Small intestine (tissue), 16 donors: ENCODE measurements at places on chromosomes 16 and 17.

DNA sequence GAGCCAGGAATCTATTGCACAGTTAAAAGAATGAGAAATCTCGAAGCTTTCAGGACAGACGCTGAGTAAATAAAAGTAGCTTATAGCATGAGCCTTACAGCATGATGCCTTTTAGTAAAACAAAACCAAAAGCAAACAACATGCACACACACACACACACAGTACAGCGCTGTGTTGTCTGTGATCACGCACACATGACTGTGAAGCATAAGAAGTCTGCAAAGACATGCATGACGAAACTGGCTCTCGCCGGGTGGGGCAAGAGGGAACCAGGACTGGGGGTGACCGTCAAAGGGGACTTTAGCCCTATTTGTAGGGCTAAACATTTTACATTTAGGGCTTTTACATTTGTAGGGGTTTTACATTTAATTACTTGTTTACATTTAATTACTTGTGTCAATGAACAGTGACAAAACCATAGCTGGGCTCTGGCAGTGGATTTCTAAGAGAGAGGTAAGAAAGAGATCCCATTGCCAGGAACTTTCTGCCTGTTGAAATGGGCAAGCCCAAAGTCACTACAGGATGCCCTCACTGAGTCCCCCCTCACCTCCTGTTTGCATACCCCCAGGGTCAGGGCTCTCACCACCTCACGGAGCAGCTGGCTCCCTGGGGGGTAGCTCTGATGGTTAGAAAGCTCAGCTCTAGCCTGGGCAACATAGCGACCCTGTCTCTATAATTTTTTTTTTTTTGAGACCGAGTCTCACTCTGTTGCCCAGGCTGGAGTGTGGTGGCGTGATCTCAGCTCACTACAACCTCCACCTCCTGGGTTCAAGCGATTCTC lies 2.0 kb upstream of the TNFRSF13B start:
- no peak overlapping the region for H3K27ac ChIP-seq
- H3K27me3 ChIP-seq = no peaks in the 10 kb centered on the region
- H3K36me3 ChIP-seq = no peaks in the 10 kb centered on the region
- DNase-seq = no peak
- H3K4me1 ChIP-seq = no peaks in the 10 kb centered on the region

GRCh38 chr16:68105611-68106010 lies 20.4 kb downstream of the NFATC3 start:
- H3K27ac ChIP-seq = no peak overlapping the region
- no peak overlapping the region for H3K4me3 ChIP-seq
- no peaks in the 10 kb centered on the region for H3K27me3 ChIP-seq
- H3K4me1 ChIP-seq = no peaks in the 10 kb centered on the region
- DNase-seq = no peak

DNA sequence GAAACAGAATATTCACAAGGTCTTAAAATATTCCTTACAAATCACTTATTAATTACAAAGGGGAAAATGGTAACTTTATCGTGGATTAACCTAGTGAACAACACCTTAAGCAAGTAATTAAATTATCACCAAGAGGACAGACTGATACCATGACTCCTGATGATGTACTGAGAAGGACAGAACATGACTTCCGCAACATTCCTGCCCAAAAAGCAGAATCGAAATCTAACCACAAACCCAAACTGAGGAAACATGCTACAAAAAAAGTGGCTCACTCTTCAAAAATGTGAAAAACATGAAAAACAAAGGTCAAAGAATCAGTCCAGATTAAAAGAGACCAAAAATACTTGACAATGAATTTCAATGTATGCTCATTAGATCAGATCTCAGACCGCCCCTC lies 151.5 kb downstream of the AATF start:
- H3K36me3 ChIP-seq = peaks cover 54% of the 10 kb centered on the region
- no peak for DNase-seq

- H3K4me3 ChIP-seq = no peak overlapping the region
- H3K27ac ChIP-seq = peak overlapping the region; percentile 47
- H3K36me3 ChIP-seq = no peaks in the 10 kb centered on the region
- no peak for DNase-seq
- H3K4me1 ChIP-seq = no peaks in the 10 kb centered on the region
- H3K27me3 ChIP-seq = no peaks in the 10 kb centered on the region
Measured at GRCh38 chr16:49788572-49788971, 67.3 kb downstream of the ZNF423 start.

DNA sequence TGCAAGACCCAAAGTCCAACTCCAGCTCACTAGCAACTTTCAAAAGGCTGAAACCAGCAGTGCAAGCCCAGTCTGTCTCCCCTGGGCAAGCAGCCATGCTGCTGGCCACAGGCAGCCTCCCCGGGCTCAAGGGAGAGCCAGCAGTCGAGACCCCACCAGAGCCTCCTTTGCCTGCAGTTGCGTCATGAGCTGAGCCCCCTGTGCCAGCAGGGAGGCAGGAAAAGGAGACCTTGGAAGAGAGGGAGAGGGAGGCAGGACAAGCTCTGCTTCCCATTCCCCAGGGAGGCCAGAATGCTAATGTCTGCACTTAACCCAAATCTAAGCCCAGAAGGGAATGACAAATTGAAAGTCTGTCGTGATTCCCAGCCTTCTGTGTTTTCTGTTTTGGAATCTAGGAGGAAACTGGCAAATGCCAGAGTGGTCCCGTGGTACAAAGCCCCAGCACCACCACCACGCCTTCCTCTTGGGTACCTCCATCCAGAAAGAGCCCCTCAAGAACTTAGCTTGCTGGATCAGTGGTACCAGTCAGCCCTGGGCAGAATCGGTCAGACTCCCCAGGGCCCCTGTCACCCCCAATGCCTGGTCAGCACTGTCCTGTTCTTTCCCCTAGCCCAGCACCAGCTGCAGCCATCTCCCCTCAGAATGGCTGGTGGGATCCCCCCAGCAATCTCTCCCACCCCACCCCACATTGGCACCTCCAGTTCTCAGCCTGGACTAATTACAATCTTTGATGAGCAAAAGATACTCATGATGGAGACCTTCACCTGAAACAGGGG lies 99.3 kb upstream of the TNRC6C start:
- H3K4me3 ChIP-seq = no peak overlapping the region
- H3K36me3 ChIP-seq = no peaks in the 10 kb centered on the region
- no peak overlapping the region for H3K27ac ChIP-seq
- no peaks in the 10 kb centered on the region for H3K27me3 ChIP-seq

DNA sequence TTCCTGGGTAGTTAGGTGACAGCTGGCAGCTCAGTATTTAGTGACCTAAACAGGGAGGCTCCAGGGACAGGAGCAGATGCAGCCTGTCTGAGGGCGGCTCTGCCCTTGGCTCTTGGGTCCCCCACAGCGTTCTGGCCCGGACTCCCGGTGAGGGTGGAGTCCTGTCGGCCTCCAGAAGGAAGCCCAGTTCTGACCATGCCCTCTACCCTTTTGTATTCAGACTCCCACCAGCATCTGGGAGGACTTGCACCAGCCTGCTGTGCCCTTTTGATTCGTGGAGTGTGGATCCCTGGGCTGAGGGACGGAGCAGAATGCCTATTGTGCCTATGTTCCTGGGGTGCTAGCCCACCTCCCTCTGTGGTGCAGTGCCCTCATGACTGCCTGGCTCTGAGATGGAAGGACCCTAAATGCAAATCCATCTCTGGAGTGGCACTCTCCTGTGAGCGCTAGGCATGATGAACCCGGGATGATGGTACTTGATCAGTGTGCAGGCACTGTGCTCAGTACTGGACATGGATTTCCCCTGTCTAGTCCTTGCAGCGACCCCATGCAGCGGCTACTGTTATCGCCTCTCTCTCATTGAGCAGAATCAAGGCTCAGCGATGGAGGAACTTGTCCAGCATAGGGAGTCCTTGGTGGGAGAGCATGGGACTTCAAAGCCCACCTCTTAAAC lies 123.1 kb downstream of the SNX29 start:
- H3K4me1 ChIP-seq = no peaks in the 10 kb centered on the region
- H3K4me3 ChIP-seq = no peak overlapping the region
- no peak overlapping the region for H3K27ac ChIP-seq
- no peaks in the 10 kb centered on the region for H3K36me3 ChIP-seq
- DNase-seq = no peak

- H3K4me3 ChIP-seq = no peak overlapping the region
- no peak overlapping the region for H3K27ac ChIP-seq
- no peaks in the 10 kb centered on the region for H3K4me1 ChIP-seq
- H3K36me3 ChIP-seq = no peaks in the 10 kb centered on the region
Measured at GRCh38 chr16:6545329-6545728, 787.3 kb upstream of the RBFOX1 start.

- H3K4me1 ChIP-seq = peaks cover 16% of the 10 kb centered on the region
- H3K36me3 ChIP-seq = no peaks in the 10 kb centered on the region
- H3K27ac ChIP-seq = no peak overlapping the region
- H3K4me3 ChIP-seq = no peak overlapping the region
Measured at GRCh38 chr16:85844786-85845185, 45.3 kb downstream of the COX4I1 start.

GRCh38 chr16:4213737-4214136 lies 28.1 kb downstream of the SRL start:
- no peaks in the 10 kb centered on the region for H3K27me3 ChIP-seq
- H3K4me3 ChIP-seq = no peak overlapping the region
- DNase-seq = peak; percentile 92

GRCh38 chr17:71869841-71870545 lies 250.8 kb upstream of the SOX9 start:
- H3K4me3 ChIP-seq = no peak overlapping the region
- no peak overlapping the region for H3K27ac ChIP-seq
- H3K36me3 ChIP-seq = no peaks in the 10 kb centered on the region
- H3K4me1 ChIP-seq = no peaks in the 10 kb centered on the region
- H3K27me3 ChIP-seq = no peaks in the 10 kb centered on the region

DNA sequence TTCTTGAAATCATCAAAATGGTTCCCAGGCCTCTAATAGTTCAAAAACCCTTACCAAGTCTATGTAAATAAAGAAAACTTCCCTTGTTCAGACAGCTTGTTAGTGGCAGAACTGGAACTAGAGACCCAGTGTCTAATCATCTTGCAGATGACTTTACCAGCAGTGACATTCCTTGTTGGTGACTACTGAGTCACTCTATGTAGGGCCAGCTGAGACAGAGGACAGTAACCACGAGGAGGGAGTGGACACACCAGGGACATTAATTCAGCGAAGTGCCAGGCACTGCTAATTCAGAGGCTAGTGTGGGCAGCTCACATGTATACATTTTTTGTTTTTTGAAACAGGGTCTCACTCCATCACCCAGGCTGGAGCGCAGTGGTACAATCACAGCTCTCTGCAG lies 6.1 kb upstream of the HEATR3 start:
- H3K4me3 ChIP-seq = no peak overlapping the region
- H3K4me1 ChIP-seq = no peaks in the 10 kb centered on the region
- H3K36me3 ChIP-seq = no peaks in the 10 kb centered on the region
- no peak for DNase-seq

- H3K4me1 ChIP-seq = no peaks in the 10 kb centered on the region
- no peaks in the 10 kb centered on the region for H3K27me3 ChIP-seq
- H3K36me3 ChIP-seq = no peaks in the 10 kb centered on the region
- H3K4me3 ChIP-seq = no peak overlapping the region
- no peak for DNase-seq
- H3K27ac ChIP-seq = no peak overlapping the region
Measured at GRCh38 chr16:15925631-15926030, 23.8 kb upstream of the ABCC1 start.

- H3K27me3 ChIP-seq = peaks cover 21% of the 10 kb centered on the region
- no peak overlapping the region for H3K4me3 ChIP-seq
- peak; percentile 12 for DNase-seq
- no peaks in the 10 kb centered on the region for H3K4me1 ChIP-seq
- no peaks in the 10 kb centered on the region for H3K36me3 ChIP-seq
Measured at GRCh38 chr17:41308251-41308917, 725 bp downstream of the KRTAP16-1 start.

- no peaks in the 10 kb centered on the region for H3K36me3 ChIP-seq
- H3K27me3 ChIP-seq = no peaks in the 10 kb centered on the region
- H3K4me1 ChIP-seq = no peaks in the 10 kb centered on the region
Measured at GRCh38 chr16:5512014-5512413, 414.4 kb upstream of the EEF2KMT start.

DNA sequence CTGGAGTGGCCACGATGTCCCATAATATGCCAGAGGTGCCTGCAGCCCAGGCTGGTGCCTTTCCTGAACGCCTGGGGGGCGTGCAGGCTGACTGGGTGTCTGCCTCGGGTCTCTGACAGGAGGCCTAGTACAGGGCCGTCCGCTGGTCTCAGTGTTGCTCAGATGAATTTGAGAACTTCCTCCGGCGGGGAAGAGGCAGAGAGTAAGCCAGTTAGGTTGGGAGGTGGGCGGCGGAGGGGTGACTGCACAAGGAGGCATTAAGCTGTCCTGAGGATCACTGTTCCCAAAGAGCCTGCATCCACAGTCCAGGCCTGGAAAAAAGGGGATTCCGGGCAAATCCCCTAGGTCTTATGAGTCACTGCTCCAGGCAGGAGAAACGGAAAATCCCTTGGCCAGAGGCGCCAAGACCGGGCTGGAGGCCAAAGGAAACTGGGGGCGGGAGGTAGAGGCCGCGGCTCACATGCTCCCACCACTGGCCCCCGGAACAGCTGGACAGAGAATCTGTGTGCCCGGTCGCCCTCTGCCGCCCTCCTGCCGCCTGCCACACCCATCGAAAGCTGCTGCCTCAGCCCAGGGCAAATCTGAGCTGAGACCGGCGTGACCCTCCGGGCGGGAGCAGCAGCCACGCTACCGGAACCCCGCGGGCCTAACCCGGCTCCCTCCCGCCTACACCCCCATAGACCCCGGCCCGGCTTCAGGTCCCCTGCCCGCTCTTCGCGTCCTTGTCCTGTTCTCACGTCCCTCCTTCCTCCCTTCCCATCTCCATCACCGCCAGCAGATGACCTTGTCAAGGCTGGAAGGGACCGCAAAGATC lies 1.2 kb downstream of the TRIM47 start:
- peaks cover 32% of the 10 kb centered on the region for H3K4me1 ChIP-seq
- peak overlapping the region; percentile 93 for H3K27ac ChIP-seq
- DNase-seq = peak; percentile 68
- peak overlapping the region; percentile 66 for H3K4me3 ChIP-seq
- no peaks in the 10 kb centered on the region for H3K27me3 ChIP-seq
- no peaks in the 10 kb centered on the region for H3K36me3 ChIP-seq

GRCh38 chr16:77359065-77359502 lies 75.8 kb downstream of the ADAMTS18 start:
- H3K4me1 ChIP-seq = no peaks in the 10 kb centered on the region
- H3K4me3 ChIP-seq = no peak overlapping the region
- no peaks in the 10 kb centered on the region for H3K36me3 ChIP-seq
- DNase-seq = no peak
- no peak overlapping the region for H3K27ac ChIP-seq

GRCh38 chr17:63295288-63295687 lies 150.8 kb downstream of the CYB561 start:
- no peaks in the 10 kb centered on the region for H3K27me3 ChIP-seq
- no peaks in the 10 kb centered on the region for H3K36me3 ChIP-seq
- H3K4me3 ChIP-seq = no peak overlapping the region

- no peak overlapping the region for H3K4me3 ChIP-seq
- no peaks in the 10 kb centered on the region for H3K27me3 ChIP-seq
- H3K36me3 ChIP-seq = no peaks in the 10 kb centered on the region
- DNase-seq = peak; percentile 91
- peak overlapping the region; percentile 88 for H3K27ac ChIP-seq
Measured at GRCh38 chr16:20675488-20676267, 21.8 kb downstream of the ACSM1 start.

GRCh38 chr17:76188213-76189016 lies 47.4 kb upstream of the FOXJ1 start:
- no peaks in the 10 kb centered on the region for H3K27me3 ChIP-seq
- no peaks in the 10 kb centered on the region for H3K36me3 ChIP-seq
- H3K4me1 ChIP-seq = peaks cover 2% of the 10 kb centered on the region
- no peak overlapping the region for H3K27ac ChIP-seq
- no peak overlapping the region for H3K4me3 ChIP-seq

- no peaks in the 10 kb centered on the region for H3K27me3 ChIP-seq
- DNase-seq = no peak
- H3K36me3 ChIP-seq = no peaks in the 10 kb centered on the region
- no peaks in the 10 kb centered on the region for H3K4me1 ChIP-seq
- H3K4me3 ChIP-seq = no peak overlapping the region
Measured at GRCh38 chr16:55968221-55968620, 93.0 kb upstream of the CES5A start.
